ENCODE measurements at places on chromosomes 1 and 21.

DNA sequence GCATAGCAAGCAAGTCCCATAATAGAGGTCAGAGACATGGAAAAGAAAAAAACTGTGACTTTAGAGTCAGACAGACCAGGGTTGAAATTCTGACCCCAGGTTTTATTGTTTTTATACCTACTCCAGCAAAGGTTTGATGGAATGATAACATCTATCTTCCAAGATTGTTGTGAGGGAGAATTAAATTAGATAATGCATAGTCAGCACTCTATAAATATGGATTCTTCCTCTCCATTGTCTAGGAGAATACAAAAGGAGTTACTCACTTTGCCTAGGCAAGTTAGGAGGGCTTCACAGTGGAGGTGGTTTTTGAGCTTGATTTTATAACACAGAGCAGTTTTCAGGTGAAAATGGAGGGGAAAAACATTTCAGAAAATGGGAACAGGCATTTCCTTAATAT is 46.9 kb downstream of the KIRREL1 start:
- DNase-seq: no peak

DNA sequence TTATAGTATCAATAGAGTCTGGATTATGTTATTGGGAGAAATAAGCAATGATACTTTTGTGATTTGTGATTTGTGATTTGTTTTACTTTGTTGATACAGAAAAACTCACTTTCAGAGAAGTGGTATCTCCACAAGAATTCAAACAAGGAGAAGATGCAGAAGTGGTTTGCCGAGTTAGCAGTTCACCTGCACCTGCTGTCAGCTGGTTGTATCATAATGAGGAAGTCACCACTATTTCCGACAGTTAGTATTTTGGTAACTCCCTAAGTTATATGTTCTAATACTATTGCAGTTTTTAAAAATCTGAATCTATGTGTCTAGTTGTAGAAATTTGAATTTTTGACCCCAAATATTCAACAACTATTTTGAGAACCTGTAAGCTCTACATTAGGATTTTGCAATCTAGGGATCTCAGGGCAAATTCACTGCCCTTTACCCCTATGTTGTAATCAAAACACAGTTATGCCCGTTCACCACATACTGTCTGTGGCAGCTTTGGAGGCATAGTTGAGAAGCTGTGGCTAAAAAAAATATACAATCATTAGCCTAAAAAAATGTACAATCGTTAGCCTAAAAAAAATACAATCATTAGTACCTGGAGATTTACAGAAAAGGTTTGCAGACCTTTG is 288.1 kb downstream of the NCAM2 start:
- no peak for DNase-seq

GRCh38 chr1:197614916-197615692 is 160.2 kb downstream of the DENND1B start:
- peak; percentile 4 for DNase-seq

DNA sequence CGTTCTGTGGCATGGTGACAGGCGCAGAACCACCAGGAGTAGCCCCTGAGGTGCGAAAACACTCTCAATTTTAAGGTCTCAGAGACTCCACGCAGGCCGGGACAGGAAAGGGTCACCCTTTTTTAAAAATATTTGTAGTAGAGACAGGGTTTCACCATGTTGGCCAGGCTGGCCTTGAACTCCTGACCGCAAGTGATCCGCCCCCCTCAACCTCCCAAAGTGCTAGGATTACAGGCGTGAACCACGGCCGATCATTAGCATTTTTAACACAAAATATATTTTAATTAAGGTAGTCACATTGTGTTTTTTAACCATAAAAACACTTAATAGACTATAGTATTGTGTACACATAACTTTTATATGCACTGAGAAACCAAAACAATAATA is 31.1 kb downstream of the ATP2B4 start:
- DNase-seq: no peak

DNA sequence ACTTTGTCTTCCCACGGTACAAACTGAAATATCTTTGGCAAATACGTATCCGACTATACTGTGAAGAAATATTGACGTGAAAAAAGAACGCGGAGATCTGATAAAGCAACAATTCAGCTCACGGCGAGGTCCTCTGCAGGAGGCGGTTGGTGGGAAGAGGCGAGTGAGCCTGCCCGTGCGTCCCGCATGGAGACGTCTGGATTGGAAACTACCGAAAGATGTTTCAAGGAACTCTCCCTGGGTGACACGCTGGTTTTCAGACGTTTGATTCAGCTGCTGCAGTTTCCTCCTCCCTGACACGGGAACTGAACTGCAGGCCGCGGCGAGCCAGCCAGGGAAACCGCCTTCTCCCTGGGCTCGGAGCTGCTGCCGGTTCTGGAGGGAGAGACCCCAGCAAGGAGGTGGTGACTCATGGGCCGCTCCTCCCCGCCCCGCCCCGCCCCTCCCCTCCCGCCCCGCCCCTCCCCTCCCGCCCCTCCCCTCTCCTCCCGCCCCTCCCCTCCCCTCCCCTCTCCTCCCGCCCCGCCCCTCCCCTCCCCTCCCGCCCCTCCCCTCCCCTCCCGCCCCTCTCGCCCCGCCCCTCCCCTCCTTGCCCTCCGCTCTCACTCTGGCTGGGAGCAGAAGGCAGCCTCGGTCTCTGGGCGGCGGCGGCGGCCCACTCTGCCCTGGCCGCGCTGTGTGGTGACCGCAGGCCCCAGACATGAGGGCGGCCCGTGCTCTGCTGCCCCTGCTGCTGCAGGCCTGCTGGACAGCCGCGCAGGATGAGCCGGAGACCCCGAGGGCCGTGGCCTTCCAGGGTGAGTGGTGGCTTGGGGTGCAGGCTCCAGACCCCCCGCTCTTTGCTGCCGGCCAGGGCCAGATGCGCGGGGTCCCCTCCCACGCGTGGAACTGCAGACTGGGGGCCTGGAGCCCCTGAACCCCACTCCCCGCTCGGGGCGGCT is at the start of gene COL6A1:
TSS of gene COL6A1 (plus strand) at position 620 of the 941 bp plus-strand sequence. CDS start at position 701, 81 bp downstream.
- DNase-seq: peak; percentile 19

DNA sequence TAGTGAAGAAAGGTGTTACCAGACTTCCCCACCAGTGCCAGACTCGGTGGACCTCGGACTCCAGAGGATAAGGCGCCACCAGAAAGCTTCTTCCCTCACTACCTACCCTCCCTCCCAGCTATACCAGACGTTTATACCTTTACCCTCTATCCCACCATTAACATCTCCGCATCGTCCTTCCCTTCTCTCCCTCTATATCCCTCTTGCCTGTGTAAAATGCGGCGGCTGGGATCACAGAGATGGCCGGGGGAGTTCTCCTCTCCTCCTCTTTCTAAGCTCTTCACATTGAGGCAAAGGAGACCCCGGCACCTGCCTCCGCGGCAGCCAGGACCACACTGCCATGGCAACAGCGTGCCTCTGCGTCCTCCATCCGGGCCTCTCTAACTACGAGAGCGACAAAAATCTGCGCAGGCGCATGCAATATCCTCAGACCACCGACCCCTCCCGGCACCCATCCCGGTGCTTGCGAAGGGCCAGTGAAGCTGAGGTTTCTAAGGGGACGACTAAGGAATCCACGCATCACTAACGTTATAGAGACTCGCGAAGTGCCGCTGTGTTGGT is at the start of gene CCDC181:
TSS of gene CCDC181 (minus strand) at position 394 of the 561 bp plus-strand sequence. CDS start 2,547 bp downstream, outside the sequence.
- DNase-seq: peak; percentile 41

- DNase-seq: no peak
Measured at GRCh38 chr1:109474697-109475096, 8.4 kb downstream of the SYPL2 start.

GRCh38 chr1:9858293-9859035 is 34.7 kb upstream of the CLSTN1 start:
- DNase-seq: no peak

GRCh38 chr1:5826601-5827000 is 165.6 kb downstream of the NPHP4 start:
- DNase-seq: no peak

- no peak for DNase-seq
Measured at GRCh38 chr1:1165485-1165884, 8.2 kb upstream of the TTLL10 start.

DNA sequence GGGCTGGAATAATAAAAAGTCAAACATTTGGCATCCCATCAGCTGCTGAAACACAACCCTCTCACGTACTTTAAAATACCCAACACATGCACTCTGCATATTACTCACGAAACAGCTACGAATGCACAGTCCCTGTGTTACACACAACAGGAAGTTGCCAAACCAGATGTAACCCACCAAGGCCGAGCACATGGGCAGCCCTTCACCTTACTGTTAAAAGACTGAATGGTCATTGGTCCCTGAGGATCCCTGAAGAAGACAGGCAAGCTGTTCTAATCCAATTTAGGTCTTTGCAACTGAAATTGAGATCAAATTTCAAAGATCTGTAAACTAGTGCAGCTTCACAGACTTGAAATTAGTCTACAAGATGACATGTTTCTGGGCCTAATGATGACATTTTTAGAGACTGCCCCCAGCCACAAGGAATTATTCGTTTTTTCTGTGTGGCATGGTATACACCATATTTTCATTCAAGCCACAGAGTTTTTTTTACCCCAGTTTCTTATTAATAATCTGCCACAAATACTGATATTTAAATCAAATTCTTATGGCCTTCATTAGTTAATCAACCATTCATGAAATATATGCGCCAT is 25.6 kb upstream of the IER5 start:
- DNase-seq: no peak

- DNase-seq: no peak
Measured at GRCh38 chr1:66342707-66343106, 191.2 kb upstream of the SGIP1 start.

GRCh38 chr1:104987210-104987609 is 1237.5 kb downstream of the AMY1C start:
- DNase-seq: no peak

DNA sequence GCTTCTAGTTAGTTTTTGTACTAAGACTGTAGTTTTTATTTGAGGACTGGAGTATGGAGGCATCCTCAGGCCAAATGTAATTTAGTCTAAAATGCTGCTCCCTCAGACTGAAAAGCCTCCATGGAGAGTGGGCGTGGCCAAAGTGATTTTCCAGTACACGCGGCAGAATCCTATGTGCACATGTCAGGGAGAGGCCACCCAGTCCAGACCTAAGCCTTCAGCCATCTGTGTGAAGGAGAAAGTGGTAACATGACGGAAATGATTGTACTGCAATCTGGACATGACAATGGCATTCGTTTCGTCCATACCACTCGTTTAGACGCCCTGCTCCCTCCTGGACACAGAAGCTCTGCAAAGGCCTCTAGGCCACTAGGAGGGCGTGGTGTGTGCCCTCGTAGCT is 56.2 kb downstream of the PCP4 start:
- DNase-seq: no peak

- no peak for DNase-seq
Measured at GRCh38 chr1:111597426-111597825, 22.2 kb upstream of the RAP1A start.

DNA sequence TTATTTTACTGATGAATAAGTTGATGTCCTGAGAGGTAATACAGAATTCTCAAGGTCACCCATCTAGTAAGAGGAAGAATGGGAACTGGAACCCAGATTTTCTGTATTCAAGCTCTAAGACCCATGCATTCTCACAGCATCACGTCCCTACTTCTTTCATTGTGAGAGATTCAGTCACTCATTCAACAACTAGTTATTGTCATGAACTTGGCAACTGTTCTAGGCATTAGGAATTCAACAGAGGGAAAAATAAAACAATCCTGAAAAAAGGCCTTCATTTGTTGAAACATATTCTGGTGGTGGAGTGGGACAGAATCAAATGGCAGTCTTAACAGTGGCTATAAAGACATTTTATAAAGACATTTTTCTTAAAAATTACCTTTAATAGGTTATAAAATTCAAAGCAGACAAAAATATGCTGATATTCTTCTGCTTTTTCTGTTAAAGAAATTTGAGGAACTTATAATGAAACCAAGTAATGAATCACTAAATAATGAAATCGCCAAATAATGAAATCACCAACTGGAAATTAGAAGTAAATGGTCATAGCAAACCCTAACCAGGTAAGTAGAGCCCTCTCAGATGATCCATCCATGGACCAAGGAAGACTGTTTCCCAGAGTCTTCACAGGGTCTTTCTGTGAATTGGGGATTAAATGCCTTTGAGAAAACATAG is 136.5 kb upstream of the DPYD start:
- DNase-seq: no peak

Measured in activated CD4-positive, alpha-beta T cell treated with anti-CD3 and anti-CD28 coated beads for 24 hours (primary cell).